Stimulated activated CD8-positive, alpha-beta memory T cell treated with anti-CD3 and anti-CD28 coated beads, Interleukin-15, amount 100 ng/mL, for 24 hours (primary cell): ENCODE measurements at places on chromosomes 6 and 20.

DNA sequence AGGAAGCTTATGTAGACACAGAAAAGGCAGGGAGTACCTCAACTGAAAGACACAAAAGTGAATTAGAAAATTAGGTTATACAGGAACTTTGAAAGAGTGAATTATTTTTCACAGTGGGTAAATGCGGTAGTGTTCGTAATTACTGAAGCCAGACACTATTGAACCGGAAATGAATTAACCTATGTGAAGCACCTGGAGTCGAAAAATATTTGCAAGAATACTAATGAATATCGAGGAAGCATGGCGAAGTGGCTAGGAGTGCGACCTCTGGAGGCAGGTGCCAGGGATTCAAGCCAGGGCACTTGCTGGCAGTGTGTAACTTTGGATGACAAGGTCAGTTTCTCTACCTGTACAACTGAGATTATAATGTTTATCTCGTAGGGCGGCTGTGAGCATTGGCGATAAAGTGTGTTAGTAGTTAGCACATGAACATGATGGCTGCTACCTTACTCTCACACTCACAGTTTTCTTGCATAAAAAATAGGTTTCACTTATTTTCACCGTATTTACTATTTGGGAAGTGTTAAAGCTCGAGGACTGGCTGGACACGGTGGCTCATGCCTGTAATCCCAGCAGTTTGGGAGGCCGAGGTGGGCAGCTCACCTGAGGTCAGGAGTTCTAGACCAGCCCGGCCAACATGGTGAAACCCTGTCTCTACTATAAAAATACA is 567 bp upstream of the SLC18B1 start:
- no peak for DNase-seq

GRCh38 chr6:125356884-125357283 is 55.1 kb upstream of the HDDC2 start:
- DNase-seq: no peak

DNA sequence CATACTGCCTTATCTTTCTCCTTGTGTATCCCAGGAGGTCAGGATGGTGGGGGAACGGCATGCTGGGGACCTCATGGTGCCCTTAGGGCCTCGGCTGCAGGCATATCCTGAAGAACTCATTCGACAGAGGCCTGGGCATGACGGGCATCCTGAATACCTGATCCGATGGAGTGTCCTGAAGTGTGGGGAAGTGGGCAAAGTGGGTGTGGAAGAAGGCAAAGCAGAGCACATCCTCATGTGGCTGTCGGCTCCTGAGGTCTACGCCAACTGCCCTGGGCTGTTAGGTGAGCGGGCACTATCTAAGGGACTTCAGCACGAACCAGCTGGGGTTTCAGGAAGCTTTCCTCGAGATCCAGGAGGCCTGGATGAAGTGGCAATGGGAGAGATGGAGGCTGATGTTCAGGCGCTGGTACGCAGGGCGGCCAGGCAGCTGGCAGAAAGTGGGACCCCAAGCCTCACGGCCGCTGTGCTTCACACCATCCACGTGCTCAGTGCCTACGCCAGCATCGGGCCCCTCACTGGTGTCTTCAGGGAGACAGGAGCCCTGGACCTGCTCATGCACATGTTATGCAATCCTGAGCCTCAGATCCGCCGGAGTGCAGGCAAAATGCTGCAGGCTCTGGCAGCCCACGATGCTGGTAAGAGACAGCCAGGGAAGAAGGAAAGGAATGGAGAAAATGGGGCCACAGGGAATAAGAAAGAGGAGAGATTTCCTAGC is 2.4 kb downstream of the CUL9 start:
- DNase-seq: no peak

DNA sequence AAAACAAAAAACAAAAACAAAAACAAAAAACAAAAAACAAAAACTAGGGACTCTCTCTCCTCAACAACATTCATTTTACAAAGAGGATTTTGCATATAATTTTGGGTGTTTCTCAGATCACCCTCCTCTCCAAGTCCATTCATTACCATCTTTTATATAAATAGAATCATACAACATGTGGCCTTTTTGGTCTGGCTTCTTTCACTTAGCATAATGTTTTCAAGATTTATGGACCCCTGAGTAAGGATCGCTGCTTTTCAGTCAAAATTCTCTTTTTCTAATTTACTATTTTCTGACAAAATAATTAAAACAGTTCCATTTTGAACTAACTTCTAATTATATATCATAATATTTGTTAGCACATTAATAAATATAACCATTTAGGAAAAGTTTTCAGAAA is 94.8 kb downstream of the UBE3D start:
- no peak for DNase-seq

DNA sequence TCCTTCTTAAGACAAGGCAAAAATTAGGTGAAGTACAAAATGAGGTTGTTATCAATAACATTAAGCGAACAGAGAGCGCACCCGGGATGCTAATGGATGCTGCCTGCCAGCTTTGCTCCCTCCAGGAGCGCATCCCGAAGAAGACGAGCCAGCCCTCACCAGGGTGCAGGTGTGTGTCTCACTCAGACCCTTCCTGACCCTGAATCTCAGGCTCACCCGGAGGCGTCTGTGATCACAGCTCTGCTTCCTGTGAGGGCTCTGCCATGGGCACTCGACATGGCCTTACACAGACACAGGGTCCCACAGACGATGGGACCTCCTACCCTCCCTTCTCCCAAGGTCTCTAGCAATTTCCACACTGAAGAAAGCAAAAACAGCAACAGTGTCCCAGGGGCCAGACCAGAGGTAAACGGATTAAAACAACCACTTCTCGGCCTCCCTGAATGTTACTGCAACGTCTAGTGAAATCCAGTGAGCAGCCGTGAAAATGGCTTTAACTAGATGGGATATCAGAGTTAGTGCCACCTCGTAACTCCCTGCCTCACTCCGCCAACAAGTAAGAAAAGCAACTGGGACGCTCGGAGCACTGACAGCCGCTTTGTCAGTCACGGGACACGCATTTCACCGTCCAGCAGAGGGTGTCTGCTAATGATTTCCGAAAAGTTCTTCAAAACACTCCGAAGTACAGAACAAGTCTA is 11.7 kb downstream of the ZBTB46 start:
- DNase-seq: no peak

DNA sequence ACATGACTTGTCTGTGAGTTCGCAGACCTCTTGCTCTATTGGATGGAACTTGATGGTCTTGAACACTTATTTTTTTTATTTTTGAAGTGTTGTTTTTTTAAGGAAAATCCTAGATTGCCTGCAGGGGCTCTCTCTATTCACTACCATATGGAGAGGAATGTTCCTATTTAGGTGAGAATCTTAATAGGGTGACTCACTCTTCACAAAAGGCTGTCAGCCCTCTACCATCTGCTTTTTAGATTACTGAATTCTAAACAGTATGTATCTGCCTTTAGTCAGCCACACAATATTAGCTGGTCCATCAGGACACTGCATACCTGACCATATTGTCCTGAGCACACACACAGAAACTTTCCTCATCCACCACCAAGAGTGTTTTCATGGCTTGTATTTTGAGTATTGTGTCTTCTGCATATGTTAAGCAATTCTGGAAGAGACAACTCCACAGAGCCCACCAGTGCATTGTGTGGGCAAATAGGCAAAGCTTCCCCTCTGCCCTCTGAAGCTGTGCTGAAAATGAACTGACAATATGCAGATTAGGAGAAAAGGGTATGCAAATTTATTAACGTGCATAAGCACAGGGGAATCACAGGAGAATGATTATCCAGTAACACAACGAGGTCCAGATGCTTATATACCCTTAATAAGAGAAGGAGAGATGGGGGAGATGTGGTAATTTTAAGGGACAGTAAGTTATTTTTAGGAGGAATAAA is 6.6 kb upstream of the BTBD9 start:
- DNase-seq: no peak

GRCh38 chr6:22848121-22848520 is 278.8 kb downstream of the HDGFL1 start:
- no peak for DNase-seq

GRCh38 chr6:138577151-138577915 is 78.0 kb upstream of the NHSL1 start:
- DNase-seq: no peak

DNA sequence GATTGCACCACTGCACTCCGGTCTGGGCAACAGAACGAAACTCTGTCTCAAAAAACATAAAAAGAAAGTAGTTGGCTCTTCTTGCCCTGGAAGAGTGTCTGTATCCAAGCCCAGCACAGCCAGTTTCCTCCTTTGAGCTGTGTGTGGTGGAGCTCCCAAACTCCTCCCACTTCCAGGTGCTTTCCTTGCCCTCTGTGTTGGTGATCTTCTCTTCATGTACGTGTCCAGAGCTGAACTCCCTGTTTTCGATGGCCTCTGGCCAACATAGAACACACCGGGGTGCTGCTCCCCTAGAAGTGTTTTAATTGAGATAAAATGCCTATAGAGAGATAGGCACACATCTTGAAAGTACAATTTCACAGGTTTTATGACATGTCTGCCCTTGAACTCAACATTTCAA is 16.7 kb upstream of the SGK2 start:
- DNase-seq: no peak

DNA sequence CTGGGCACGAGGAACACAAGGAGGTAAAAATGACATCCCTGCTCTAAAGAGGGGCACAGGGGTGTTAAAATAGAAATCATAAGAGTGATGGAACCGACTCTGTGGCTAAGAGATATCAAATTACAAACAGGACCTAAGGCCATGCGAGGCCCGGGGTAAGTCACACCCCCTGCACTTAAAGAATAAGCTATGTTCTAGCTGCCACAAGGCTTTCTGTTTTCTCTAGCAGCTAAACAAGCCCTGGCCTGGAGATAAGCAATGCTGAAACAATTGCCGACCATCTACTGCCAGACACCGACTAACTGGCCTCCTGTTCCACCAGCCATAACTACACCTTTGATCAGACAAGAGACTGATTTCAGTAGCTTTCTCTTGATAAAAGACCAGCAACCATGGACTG is 32.4 kb downstream of the MDGA1 start:
- no peak for DNase-seq

DNA sequence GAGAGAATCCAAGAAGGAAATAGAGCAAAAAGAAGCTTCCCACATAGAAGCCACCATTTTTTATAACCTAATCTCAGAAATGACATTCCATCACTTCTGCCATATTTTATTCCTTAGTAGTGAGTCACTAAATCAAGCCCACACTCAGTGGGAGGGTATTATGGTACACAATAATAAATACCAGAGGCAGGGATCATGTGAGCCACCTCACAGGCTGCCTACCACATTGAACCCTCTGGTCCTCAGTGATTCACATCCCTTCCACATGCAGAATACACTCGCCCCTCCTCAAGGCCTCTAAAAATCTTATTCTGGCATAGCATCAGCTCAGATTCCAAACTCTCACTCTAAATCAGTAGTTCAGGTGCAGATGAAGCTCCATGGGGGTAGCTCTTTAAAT is 49.4 kb downstream of the TMC2 start:
- no peak for DNase-seq

- DNase-seq: no peak
Measured at GRCh38 chr20:61575151-61575937, 323.3 kb downstream of the CDH4 start.

DNA sequence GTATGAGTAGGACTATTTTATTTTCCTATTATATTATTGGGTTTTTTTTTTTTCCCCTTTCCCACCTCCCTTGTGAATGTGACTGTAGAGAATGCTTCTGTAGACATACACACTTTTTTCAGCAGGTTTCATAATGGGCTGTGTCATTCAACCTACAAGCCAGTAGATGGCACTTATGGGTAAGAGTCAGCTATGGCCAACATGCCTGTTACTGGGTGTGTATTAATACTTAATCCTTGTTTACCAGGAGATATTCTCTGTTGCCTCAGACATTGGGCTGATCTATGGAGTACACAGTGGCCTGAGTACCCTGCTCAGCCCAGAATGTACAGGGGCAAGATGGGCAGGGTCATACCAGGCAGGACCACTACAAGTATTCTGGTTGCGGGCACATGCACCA is 382.5 kb downstream of the EPHA7 start:
- DNase-seq: no peak

GRCh38 chr20:49987015-49987867 is 4.5 kb downstream of the SNAI1 start:
- no peak for DNase-seq

DNA sequence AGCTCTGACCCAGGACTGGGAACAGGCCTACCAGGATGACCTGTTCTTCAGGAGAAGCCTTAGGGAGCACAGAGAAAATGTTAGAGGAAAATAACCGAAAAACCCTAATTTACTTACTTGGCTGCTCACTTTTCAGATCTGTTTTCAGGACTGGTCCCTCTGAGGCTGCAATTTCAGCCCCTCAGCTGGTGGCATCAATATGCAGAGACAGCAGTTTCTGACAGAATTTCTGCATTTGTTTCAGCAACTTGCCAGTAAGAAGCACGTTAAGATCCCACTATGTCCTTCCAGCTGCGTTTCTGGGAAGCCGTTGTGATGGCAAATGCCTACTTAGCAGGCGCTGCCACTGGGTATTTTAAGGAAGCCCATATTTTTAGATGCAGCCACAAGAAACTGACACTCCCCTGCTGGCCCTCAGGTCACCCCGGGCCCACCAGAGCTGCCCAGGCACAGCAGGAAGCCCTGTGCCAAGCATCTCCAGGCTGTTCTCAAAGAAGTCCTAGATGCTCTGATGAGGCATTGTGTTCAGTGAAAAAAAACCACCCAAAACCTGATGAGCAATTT is 7.5 kb downstream of the YTHDF1 start:
- no peak for DNase-seq
